ENCODE measurements at places on chromosomes 16 and 17.

DNA sequence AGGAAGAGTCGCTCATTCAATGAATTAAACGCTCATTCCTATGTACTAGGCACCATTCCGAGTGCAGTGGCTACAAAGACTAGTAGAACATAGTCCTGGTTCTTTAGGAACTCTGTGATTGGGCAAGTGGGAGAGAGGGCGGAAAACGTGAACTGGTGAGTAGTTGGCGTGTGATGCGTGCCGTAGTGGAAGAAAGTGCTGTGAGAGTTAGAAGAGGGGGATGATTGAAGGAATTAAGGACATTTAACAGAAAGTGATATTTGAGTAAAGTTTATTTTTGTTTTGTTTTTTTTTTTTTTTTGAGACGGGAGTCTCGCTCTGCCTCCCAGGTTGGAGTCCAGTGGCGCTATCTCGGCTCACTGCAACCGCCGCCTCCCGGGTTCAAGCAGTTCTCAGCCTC is 7.9 kb upstream of the SLFN14 start:
- DNase-seq = no peak

GRCh38 chr17:61475726-61476125 is 23.5 kb downstream of the TBX4 start:
- peak; percentile 51 for DNase-seq

GRCh38 chr17:41553176-41553575 is 18.7 kb downstream of the KRT9 start:
- no peak for DNase-seq

GRCh38 chr16:83109490-83110125 is 482.8 kb downstream of the CDH13 start:
- DNase-seq = no peak

DNA sequence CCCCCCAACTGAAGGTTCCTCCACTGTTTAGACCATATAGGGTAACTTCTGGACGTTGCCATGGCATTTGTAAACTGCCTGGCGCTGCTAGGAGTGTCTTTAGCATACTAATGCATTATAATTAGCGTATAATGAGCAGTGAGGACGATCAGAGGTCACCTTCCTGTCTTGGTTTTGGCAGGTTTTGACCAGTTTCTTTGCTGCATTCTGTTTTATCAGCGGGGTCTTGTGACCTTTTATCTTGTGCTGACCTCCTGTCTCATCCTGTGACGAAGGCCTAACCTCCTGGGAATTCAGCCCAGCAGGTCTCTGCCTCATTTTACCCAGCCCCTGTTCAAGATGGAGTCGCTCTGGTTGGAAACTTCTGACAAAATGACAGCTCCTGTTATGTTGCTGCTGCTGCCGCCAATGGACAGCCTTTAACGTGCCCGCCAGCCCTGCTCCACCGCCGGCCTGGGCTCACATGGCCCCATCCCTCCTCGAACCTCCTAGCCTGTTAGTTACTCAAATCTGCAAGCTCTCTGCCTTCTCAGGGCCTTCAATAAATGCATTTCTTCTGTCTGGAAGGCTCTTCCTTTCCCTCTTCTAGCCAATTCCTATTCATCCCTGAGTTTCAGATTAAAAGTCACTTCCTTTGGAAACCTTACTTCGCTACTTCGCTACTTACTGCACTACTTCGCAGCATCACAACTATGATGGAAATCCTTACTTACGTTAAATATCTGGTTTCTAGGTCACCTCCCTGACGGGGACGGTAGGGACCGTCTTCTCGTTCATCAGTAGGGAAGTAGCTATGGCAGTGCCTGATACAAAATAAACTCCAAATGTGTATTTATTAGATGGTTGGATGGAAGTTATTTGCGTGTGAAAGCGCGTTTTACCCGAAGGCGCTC is 640 bp upstream of the NAGLU start:
- DNase-seq = no peak

- no peak for DNase-seq
These were observed 38.5 kb upstream of the NKD1 start for GRCh38 chr16:50509521-50510341.

DNA sequence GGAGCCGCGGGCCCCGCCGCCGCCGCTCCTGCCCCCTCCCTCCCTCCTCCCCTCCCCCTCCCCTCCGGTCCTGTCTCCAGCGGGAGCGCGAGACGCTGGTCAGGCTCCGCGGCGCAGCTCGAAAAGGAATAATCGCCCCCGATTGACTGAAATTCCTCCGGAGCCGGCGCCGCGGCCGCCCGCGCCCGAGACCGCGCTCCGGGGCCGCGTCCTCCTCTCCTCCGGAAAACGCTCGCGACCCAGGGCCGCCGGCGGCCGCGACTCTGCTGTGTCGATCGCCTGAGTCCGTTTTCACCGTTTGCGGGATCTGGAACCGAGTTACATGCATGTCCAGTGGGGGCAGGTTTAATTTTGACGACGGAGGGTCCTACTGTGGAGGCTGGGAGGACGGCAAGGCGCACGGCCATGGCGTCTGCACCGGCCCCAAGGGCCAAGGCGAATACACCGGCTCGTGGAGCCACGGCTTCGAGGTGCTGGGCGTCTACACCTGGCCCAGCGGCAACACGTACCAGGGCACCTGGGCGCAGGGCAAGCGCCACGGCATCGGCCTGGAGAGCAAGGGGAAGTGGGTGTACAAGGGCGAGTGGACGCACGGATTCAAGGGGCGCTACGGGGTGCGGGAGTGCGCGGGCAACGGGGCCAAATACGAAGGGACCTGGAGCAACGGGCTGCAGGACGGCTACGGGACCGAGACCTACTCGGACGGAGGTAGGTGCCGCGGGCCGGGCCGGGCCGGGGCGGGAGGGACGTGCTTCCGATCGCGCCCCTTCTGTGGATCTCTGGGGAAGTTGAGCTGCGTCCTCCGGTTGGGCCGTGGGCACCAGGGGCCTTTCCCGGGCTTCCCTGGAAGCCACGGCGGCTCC is 744 bp downstream of the JPH3 start:
- no peak for DNase-seq

GRCh38 chr16:23504076-23504452 is 6.2 kb downstream of the GGA2 start:
- no peak for DNase-seq

- no peak for DNase-seq
These were observed 53.2 kb downstream of the PPM1E start for GRCh38 chr17:58808609-58809563.

DNA sequence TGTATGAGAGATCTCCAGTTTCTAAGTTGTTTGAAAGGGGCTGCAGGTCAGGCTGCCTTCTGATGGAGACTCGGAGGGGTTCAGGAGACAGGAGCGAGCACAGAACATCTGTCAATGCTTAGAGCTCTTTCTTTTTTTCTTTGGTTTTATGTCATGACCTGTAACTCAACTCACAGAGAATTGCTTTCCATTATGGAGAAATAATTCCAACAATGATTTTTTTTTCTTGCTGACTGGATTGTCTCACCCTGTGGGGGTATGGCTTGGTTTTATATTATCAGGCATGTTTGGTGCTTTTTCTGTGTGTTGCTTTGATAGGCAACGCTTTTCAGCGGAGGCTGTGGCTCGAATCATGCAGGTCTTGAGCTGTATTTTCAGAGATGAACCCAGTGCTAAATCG is 10.7 kb upstream of the KCNJ2 start:
- no peak for DNase-seq

DNA sequence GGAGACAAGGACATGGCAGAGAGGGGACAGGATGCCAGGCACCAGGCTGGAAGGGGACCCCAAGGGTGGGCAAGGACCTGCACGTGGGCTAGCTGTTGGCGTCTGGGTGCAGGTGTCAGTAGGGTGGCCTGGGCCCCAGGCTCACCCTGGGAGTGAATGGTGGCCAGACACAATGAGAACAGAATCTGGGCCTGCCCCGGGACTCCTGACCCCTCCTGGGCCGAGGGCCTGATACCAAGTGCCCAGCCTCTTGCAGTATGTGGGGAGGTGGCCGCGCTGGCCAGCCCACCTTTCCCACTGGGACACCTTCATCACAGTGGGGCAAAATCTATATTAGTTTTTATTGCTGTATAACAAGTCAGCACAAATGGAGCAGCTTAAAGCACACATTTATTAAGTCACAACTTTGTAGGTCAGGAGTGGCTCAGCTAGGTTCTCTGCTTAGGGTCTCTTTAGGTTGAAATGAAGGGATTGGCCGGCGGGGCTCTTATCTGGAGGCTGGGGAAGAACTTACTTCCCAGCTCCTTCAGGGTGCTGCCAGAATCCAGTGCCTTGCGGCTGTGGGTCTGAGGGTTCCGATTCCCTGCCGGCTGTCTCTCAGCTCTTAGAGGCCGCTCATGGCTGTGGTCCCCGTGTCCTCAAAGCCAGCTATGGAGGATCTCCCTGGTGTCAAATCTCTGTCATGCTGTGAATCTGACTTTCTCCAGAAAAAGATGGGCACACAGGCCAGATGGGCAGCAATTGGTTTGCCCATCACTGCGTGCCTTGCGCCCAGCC is 3.6 kb downstream of the PRSS33 start:
- DNase-seq = no peak

DNA sequence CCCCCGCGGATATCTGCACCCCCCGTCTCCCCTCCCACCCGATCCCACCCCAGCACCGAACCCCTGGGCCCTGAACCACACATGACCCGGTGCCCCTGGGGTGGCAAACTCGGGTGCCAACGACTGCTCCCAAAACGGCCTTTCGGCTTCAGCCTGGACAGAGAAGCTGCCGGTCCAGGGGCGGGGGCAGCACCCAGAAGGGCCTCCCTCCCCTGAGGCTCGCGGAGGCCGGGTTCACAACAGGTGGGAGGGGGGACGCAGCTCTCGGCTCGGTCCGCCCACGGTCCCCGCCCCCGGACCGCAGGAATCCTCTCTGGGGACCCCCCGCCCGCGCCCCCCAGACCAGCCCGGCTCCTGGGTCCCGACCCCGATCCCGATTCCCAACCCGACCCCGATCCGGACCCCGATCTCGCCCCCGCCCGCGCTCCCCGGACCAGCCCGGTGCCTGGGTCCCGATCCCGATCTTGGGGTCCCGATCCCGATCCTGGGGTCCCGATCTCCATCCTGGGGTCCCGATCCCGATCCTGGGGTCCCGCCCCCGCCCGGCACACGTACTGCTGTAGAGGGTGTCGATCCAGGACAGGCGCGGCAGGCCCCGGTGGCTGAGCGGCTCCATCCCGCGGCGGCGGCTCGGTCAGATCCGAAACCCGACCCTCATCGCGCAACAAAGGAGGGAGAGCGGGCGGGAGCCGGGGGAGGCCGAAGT is 516 bp downstream of the ABR start:
- no peak for DNase-seq

DNA sequence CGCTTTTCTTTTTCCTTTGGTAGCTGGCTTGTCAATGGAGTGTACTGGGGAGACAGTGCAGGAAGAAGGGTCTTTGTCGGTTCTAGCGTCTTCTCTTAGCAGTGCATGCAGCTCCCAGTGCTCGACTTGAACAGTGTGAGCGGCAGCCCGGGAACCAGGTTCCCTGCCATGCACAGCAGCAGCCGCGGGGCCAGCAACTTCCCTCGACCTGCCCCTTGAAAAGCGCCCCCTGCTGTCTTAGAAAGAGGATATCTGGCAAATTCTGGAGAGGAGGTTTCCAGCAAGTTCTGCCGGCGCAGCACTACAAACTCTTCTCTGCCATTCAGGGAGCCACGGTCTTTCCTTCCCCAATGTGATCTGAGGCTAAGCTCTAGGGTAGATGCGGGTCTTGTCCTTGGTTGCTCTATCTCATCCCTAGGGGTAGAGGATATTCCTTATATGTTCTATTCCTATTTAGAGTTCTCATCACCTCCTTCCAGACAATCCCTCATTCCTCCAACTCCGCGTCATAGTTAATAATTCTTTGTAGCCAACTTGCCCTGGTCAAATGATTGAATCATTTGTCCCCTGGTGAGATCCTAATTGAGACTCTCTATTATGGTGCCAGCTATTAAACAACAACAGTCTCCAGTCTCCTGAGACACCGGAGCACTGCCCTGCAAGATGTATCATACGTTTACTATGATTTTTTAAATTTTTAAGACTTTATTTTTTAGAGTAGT is 451.3 kb downstream of the PMP22 start:
- DNase-seq = no peak

DNA sequence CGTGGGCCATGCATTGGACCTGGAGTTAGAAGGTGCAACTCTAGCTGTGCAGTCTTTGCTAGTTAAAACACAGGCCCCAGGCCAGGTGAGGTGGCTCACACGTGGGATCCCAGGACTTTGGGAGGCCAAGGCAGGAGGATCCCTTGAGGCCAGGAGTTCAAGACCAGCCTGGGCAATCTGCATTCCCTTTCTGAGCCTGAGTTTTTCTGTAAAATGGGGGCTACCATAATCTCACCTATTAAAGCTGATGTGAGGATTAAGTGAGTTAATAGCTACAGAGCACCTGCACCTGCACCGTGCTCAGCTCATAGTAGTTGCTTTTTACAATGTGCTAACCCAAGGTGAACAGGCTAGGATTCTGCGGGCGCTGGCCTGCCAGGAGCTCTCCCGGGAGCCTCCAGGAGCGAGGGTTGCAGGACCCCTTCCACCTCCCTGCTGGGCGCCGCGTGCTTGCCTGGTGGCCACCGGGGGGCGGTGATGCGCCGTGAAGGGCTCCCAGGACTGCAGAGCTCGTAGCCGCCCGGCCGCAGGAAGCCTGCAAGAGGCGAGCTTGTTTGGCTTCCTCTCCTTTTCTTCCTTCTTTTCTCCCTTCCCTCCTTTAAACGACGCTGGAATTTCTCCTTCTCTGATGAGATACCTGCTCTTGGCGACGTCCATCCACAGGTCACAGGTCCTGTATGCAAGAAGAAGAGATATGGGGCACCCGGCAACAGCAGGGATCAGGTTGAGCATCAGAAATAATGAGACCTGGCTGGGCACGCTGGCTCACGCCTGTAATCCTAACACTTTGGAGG is 51.3 kb downstream of the ZFP90 start:
- DNase-seq = no peak

GRCh38 chr17:33776304-33776703 is 478.8 kb upstream of the CCL2 start:
- DNase-seq = no peak

GRCh38 chr16:59612094-59612493 is 878.0 kb upstream of the GOT2 start:
- DNase-seq = no peak

- DNase-seq = no peak
These were observed 13.3 kb downstream of the MPRIP start for GRCh38 chr17:17055286-17056155.

DNA sequence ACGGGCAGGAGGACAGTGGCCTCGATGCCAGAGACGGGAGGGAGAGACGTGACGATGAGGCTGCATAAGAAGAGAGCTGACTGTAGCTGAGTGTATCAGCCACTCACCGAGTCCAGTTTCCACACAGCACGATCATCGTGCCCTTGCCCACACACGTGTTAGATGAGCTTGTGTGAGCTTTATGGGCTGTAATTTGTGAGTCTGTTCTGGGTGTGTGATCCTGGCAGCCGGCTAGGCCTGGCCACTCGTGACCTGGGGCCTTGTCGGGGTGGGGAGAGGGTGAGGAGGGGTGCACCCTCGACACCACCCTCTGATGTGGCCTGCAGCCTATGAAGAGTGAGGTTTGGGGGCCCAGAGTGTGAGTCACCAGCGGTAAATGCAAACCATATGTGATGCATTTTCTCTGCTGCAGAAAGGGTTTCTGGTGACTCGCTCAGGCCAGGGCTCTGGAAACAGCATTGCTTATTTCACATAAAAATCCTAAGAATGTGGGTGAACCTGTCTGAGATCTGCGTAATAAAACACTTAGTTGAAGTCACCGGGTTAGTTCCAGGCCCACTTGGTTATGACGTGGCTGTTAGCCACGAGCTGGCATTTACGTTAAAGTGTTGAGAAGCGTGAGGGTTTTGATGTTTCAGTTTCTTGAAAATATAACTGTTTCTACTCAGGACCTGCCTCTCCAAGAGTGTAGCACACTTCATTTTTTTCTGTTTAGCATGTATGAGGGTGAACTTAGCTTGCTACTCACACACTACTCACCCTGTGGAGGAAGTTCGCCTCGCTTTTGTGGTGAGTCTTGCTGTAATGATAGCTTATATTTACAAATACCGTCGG is 4.2 kb downstream of the METRNL start:
- DNase-seq = peak; percentile 87

GRCh38 chr17:8894202-8894671 is 26.8 kb upstream of the PIK3R6 start:
- no peak for DNase-seq
